ENCODE measurements at places on chromosomes 4 and X. TPM values are rescaled to one million over a fixed set of nuclear protein-coding genes. Genes with fewer than 3 reads are reported as not detected.

GRCh38 chrX:130158311-130158710 is 7.3 kb downstream of the AIFM1 start:
- DNase-seq = no peak

Gene GUCY1A1
- 0.85 TPM for total RNA-seq

DNA sequence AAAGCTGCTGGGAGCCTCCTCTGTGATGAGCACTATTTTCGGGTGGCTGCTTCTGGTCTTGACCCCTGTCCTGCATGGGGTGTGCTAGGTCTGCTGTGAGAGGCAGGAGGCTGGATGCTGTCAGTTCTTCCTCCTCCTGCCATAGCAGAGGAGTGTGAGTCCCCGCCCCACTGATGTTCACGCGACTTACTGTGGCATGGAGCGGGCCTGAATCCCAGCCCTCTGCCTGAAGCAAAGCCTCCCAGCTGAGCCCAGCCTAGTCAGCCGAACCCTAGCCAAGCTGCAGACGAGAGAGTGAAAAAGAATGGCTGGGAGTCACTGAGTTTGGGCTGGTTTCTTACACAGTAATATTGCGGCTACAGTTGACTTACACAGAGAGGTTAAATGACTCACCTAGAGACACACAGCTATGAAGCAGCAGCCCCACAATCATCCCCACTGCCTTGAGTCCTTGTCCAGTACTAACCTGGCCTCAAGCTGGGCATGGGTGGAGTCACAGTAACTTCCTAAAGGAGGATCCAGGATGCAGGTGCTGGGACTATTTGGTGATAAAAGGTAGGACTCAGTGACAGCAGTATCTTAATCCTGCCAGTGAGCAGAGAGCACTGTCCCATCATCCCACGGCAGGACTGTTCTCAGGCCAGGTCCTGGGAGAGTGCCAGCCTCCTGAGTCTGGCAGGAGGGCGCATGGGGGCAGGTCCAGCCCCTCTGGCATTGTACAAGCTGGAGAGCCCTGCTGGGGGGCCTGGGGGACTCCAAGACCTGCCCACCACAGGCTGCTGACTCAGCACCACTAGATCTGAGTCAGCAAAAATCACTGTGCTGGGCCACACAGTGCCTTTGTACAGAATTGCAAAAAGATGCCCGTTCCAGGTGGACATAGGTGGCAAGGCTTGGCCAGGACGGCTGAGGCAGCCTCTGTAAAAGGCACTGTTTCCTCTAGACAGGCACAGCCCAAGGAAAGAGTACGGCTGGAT is 60.4 kb upstream of the CRMP1 start:
- no peak for DNase-seq

DNA sequence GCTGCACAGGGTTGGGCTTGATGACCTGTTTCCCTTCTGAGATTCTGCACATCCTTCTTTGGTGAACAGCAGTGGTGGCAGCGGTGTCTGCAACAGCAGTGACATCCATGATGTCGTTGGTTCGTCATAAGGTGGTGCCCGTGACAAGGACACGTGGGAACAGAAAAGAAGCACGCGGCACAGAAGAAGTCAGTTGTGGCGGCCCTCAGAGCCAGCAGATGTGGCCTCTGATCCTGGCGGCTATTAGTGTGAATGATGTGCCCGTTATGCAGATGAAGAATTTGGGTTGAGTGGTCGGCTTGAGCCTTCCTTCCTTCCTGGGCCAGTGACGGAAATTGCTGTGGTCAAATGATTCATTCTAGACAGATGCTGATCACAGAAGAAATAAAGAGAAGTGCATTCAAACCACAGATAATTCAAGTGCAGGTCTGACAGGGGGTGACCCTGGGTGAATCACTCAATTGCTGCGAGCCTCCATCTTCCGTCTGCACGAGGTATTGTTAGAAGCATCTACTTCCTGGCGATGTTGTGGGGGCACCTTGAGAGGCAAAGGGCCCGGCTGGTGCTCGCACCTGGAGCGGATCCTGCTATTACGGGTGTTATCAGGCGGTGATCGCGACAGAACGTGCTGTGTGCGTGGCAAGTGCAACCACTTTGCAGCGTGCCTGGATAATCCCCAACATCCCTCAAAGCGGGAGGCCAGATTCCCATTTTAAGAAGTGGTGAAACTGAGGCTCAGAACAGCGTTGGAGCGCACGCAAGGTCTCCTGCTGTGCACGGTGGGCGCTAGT is 215.2 kb upstream of the PSAPL1 start:
- peak; percentile 20 for DNase-seq

DNA sequence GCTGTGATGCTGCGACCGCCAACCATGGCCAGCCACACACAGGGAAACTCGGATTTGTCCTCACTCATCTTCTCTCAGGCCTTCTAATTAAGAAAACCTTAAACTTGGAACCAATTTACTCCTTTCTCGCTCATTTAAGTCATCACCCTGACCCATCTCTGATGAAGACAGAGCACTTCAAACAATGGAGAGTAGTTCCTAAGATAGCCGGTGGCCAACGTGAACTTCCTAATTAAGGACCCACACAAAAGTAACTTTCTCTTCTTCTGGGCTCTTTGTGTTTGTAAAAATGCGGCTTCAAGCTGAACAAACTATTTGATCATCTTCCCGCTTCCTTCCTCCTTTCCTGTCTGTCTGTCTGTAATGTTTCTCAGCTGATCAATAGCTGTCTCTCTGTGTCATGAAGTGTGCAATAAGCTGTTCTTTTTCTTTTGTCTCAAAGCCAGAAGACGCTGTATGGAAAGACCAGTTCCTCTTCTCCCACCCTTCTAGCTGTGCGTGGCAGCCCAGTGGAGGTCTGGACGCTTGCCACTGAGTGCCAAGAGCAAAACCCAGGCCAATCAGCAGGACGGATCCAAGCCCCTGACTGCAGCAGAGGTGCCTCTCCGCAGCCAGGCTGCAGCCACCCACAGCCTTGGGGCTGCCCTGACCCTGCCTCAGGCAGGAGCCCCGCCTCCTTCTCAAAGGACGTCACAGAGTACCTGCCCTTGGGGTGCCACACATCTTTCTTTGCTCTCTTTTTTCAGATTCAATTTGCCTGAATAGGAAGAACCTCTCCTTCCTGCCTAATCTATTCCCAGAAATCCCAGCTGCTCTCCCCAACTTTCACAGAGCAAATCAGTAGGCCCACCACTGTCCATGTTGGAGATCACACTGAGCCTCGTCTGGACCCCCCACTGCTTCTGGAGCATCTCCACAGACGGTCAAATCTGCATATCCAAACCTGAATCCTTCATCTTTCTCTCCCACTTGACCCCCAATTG is 59.3 kb downstream of the MAML3 start:
- peak; percentile 24 for DNase-seq

DNA sequence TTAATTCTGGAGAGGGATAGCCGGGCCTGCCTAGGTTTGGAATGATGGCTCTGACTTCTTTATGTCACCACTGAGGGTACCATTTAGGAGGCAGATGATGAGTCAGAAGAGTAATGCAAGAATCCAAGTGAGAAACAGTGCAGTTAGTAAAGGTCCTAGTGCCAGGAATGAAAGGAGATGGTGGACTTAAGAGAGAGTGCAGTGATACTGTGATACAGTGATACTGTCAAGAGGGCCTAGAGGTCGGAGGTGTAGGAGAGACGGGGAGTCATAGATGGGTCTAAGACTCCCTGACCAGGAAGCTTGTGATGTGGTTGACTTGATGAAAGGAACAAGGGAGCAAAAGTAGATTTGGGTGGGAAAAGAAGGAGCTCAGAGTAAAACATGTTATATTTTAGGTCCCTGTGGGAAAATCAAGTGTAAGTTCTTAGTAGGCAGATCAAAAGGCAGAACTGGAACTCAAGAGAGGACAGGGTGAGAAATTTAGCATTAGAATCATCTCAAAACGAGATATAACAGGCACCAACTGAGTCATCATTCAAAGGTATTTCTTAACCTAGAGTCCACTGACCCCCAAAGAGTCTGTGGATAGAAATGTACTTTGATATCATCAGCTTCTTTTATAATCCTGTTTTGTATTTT is 85.0 kb downstream of the NFKB1 start:
- no peak for DNase-seq

Gene PHOX2B
- total RNA-seq = not detected

Gene RS1
- total RNA-seq = not detected

Gene STX18
- 27.8 TPM for total RNA-seq

Gene CD40LG
- total RNA-seq = 34.8 TPM

Gene CTPS2
- 4.1 TPM for total RNA-seq

GRCh38 chrX:106952988-106953387 is 32.8 kb downstream of the CLDN2 start:
- DNase-seq = no peak

GRCh38 chr4:41865981-41866798 is 69.0 kb upstream of the TMEM33 start:
- DNase-seq = no peak

Gene BMP3
- total RNA-seq = not detected

- no peak for DNase-seq
Observed at GRCh38 chrX:39910651-39911050, 187.1 kb downstream of the BCOR start.

Gene CCKAR
- not detected for total RNA-seq

GRCh38 chr4:182400790-182401189 is 157.6 kb downstream of the TENM3 start:
- DNase-seq = no peak

Gene ARAF
- 132 TPM for total RNA-seq

Gene PCDH7
- total RNA-seq = not detected

GRCh38 chr4:102466298-102466697 is 34.9 kb upstream of the NFKB1 start:
- DNase-seq = no peak

GRCh38 chr4:5385741-5386311 is 322.5 kb downstream of the EVC2 start:
- DNase-seq = no peak

Gene MAGEA10
- not detected for total RNA-seq
